ENCODE measurements at places on chromosomes 5 and 9. TPM values are rescaled to one million over a fixed set of nuclear protein-coding genes. Genes with fewer than 3 reads are reported as not detected.

The PRUNE2 gene
- 95.6 TPM for total RNA-seq

DNA sequence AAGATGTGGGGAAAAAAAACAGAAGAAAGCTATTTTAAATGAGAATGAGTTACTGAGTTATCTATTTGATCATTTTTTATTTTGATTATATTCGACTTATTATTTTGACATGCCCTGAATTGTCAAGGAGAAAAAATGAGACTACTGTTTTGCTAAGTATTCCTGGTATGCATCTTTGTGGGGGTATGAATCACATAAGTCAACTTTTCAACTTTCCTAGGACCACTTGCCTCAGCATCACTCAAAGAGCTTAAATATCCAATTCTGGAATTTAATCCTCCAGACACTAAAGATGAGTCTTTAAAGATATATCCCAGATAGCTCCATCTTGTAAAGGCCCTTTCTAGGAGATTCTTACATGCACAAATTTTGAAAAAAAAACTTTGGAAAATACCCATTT lies 17.4 kb upstream of the SPDL1 start:
- H3K27me3 ChIP-seq: no peaks in the 10 kb centered on the region
- H3K4me3 ChIP-seq: no peak overlapping the region
- no peaks in the 10 kb centered on the region for H3K4me1 ChIP-seq
- no peak overlapping the region for H3K27ac ChIP-seq
- DNase-seq: peak; percentile 80
- H3K36me3 ChIP-seq: no peaks in the 10 kb centered on the region

DNA sequence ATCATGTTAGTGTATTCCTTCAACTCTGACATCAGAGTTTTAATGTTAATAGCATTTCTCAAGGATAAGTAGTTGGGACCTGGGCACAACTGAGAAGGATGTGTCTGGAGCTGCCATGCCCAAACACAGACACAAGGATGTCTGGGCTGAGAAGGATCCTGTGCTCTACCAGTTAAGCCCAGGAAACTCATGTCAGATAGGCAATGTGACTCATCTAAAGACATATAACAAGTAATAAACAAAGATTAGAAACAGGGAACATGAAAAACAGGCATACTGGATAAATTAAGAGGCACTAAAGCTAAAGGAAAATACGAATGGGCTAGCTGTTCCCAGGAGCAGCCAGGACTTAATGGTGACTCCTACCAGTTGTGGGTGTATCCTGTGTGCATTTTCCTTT lies 9.1 kb upstream of the EGFLAM start:
- H3K4me1 ChIP-seq: no peaks in the 10 kb centered on the region
- H3K4me3 ChIP-seq: no peak overlapping the region
- no peaks in the 10 kb centered on the region for H3K36me3 ChIP-seq
- no peak for DNase-seq

GRCh38 chr5:81839034-81839433 lies 88.1 kb upstream of the SSBP2 start:
- H3K4me1 ChIP-seq: no peaks in the 10 kb centered on the region
- H3K27me3 ChIP-seq: no peaks in the 10 kb centered on the region
- H3K27ac ChIP-seq: no peak overlapping the region

GRCh38 chr5:58937031-58937681 lies 354.3 kb downstream of the RAB3C start:
- DNase-seq: no peak
- no peaks in the 10 kb centered on the region for H3K4me1 ChIP-seq
- no peak overlapping the region for H3K4me3 ChIP-seq
- H3K27ac ChIP-seq: no peak overlapping the region
- H3K36me3 ChIP-seq: no peaks in the 10 kb centered on the region
- H3K27me3 ChIP-seq: no peaks in the 10 kb centered on the region

GRCh38 chr5:136311999-136312398 lies 53.3 kb downstream of the TRPC7 start:
- no peak for DNase-seq
- no peak overlapping the region for H3K27ac ChIP-seq
- no peaks in the 10 kb centered on the region for H3K4me1 ChIP-seq
- no peaks in the 10 kb centered on the region for H3K36me3 ChIP-seq
